Neural crest cell (in vitro differentiated cells): ENCODE measurements at places on chromosomes 16 and 17. TPM values are rescaled to one million over a fixed set of nuclear protein-coding genes. Genes with fewer than 3 reads are reported as not detected.

Gene SUMO2
- 773 and 776 TPM in 2 replicates for total RNA-seq

Gene TCAP
- 1.9 and 2.8 TPM in 2 replicates for total RNA-seq

GRCh38 chr17:56009795-56010651 lies 143.3 kb upstream of the ANKFN1 start:
- no peak for DNase-seq
- H3K4me3 ChIP-seq: no peak overlapping the region
- peaks cover 7% of the 10 kb centered on the region for H3K4me1 ChIP-seq
- peaks cover 2% of the 10 kb centered on the region for H3K27me3 ChIP-seq

DNA sequence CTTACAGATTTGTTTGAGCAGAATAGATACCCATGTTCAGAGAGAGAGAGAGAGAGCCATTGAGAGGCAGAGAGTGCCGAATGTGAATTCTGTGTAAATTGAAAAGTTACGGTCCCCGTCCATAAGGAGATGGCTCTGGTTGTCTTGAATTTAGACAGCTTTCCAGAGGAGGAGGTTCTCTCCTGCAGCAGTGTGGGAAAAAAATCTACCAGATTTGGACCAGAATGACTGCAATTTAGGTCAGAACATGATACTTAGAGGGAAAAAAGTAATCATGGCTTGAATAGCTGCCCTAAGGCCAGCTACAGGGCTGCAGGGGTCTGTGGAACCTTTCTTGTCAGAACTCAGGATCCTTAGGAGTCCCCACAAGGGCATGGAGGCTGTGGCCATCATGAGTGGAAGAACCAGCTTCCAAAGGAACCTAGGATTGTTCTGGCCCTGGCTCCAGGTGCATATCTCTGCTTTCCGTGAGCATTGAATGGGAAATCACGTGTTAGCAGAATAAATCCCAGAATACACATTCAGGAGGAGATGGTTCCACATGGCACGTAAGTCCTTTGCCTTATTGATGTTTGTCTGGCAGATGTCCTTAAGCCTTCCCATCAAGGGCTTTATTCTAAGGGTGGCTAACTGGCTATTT lies 13.0 kb downstream of the PITPNC1 start:
- H3K36me3 ChIP-seq: peaks cover 5% of the 10 kb centered on the region
- no peak for DNase-seq
- H3K27me3 ChIP-seq: no peaks in the 10 kb centered on the region
- H3K4me3 ChIP-seq: no peak overlapping the region

DNA sequence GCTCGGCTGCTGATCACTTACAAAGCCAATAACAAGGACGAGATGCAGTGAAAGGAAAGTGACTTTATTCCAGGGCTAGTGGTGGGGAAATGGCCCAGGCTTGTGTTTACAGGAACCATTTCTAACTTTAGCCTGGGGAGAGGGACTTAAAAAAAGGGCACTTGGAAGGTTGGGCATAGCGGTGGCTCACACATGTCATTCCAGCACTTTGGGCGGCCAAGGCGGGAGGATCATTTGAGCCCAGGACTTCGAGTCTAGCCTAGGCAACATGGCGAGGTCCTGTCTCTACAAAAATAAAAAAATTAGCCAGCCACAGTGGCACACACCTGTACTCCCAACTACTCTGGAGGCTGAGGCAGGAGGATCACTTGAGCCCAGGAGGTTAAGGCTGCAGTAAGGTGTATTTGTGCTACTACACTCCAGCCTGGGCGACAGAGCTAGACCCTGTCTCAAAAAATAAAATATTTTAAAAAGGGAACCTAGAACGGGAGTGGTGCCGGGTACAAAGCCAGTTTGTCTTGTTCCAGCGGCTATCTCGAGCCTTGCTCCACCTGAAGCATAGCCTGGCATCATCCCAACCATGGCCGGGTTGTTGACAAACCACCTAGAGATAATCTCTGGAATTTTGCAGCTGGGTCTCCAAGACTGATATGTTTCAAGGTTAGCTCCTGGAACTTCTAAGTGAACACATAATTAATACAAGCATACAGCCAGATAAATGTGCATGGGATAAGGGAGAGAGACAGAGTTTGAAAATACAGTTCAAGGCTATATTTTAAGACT lies 5.7 kb upstream of the TVP23A start:
- no peaks in the 10 kb centered on the region for H3K27me3 ChIP-seq
- no peaks in the 10 kb centered on the region for H3K36me3 ChIP-seq
- no peaks in the 10 kb centered on the region for H3K4me1 ChIP-seq
- no peak for DNase-seq

DNA sequence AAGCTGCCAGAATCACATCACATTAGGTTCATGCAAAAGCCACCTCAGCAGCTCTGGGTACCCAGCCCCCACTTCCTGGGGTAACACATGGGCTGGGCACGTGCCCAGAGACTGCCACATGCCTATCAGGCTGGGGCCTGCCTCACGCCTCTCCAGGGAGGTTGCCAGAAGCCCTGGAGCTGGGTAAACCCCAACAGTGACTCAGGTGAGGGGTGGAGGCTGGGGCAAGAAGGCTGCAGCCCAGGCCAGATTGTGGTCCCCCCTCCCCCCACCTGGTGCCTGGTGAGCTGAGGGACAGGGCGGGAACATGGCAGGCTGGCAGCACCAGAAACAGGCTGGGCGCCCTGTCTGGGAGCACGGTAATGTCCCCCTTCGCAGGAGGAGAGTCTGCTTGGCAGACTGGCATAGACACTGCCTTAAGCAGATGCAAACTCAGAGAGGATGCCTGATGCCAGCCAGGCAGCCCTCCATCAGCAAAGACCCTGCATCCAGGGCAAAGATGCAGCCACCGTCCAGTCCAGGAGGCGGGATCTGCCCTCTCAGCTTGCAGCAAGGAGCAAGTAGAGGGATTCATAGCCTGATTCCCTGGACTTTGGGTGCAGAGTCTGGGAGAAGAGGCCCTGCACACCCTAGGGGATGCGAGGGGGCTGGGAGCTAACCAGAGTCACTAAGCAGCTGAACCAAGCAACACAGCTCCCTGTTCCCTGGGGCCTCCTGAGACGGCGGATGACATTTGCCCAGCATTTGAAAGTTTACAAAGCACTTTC lies 28.8 kb downstream of the NGFR start:
- no peak overlapping the region for H3K4me3 ChIP-seq
- no peak for DNase-seq
- H3K27me3 ChIP-seq: peaks cover 17% of the 10 kb centered on the region
- H3K27ac ChIP-seq: no peak overlapping the region
- H3K36me3 ChIP-seq: peaks cover 2% of the 10 kb centered on the region
- H3K4me1 ChIP-seq: peaks cover 23% of the 10 kb centered on the region
